NCI-H526 treated with DMSO at 0.1 percent for 48 hours (cell line): ENCODE measurements at places on chromosomes 5 and 9.

DNA sequence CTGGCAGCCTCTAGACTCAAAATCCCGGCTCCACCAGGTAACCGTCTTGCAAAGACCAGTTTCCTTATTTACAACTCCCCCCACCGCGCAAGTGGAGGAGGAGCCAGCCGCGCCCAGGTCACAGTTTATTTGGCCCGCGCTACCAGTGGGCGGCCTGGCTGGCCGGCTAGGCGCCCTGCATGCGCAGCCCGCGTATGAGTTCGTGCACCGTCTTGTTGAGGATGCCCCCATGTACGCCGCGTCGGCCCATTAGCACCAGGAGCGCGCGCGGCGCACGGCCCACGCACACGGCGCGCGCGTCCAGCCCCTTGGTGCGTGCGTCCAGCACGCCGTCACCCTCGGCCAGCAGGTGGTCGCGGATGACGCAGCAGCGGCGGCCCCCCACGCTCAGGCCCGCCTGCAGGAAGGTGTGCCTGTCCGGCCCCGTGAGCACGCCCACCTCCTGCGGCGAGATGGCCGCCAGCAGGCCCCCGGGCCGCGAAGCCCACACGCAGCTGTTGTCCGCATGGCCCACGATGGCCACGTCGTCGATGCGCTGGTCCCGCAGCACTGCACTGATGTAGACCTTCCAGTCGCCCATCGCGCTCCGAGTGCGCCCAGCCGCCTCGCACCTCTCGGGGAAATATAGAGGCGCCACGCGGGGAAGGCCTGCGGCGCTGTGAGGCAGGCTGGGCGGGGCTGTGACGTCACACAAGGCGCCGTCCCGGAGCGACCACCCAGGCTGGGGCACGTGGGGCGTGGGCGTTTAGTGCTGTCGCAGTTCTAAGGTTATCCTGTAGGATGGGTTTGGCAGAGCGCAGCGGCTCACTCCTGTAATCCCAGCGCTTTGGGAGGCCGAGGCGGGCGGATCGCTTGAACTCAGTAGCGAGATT is at the start of gene PFN3:
Gene PFN3, minus strand, starts transcription at position 665 of the 872 bp plus-strand sequence. Its CDS starts 85 bp downstream, at position 580.
- DNase-seq: no peak

GRCh38 chr9:26054600-26055520 is 376.6 kb upstream of the TUSC1 start:
- DNase-seq: no peak

GRCh38 chr5:160105686-160106360 is 13.4 kb downstream of the PWWP2A start:
- DNase-seq: no peak

GRCh38 chr5:55177078-55177477 is 4.1 kb upstream of the CDC20B start:
- no peak for DNase-seq

DNA sequence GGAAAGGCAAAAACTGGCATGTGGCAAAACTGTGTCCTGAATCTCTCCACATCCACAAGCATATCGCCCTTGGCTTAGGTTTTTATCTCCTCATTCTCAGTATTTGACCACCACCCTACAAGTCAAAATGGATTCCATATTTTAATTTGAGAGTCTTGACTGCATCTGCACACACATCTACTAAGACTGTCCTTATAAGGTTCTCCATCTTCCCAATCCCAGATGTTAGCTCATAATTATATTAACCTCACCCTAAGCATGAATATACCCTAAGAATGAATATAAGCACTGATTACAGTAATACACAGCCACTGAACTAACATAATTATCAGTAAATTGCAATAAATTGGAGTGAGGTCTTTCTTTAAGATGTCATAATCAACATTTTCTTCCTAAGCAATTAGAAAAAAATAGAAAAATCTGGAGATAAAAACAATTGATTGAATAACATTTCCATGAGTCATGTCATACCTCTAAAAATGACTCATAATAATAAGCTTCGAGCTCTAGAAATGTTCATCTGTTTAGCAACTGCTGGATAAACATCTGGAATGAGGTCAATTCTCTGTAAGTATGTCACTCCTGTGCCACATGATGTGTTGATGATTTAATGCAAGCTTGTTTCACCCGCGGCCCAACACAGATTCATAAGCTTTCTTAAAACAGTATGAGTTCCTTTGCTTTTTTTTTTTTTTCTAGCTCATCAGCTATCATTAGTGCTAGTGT is 39.9 kb upstream of the PAM start:
- no peak for DNase-seq

DNA sequence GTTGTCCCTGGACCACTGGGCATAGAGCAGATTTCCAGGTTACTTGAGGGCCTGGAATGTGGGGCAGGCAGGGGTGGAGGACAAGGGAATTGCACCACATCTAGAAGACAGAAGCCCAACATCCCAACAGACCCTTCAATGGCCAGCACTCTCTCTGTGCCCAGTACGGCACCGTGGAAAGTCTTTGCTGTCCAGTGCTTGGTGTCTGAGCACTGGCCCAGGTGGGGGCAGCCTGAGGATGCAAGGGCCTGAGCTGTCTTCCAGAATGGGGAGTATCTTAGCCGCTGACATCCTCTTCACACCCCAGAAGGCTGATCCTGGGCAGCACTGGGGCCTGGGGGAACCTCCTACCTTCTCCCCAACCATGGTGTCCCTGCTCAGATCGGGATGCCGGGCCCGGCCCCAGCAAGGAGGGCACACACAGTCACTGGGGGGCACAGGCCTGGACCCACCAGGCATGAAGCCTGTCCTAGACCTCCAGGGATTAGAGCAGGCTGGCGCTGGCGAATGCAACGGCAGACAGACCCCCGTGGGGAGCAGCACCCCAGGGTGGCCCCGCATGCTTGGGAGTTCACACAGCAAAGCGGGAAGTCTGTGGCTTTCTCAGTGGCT is 40.6 kb upstream of the OLFM1 start:
- DNase-seq: no peak

GRCh38 chr9:124258607-124259157 is 933 bp downstream of the NEK6 start:
- DNase-seq: no peak

DNA sequence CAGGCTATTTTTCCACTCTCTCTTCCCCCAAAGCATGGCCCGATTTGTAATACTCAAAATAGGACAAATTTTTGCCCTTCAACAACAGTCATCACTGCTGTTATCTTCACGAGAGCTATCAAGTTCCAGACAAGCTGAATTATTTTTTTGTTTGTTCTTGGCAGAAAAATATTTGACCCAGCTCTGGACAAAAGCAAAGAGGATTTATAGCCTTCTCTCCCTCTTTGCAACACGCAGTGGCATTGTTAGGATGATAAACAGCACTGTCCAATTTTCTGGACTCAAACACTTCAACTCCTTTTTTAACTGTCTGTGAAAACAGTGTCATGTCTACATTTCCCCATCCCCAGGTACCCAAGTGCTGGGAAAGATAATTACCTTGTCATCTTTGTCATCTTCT is 160.3 kb downstream of the SLF1 start:
- DNase-seq: no peak

- no peak for DNase-seq
These were observed 494 bp upstream of the CXXC5 start for GRCh38 chr5:139647506-139648204.

GRCh38 chr5:176775409-176775808 is 35.0 kb upstream of the UNC5A start:
- no peak for DNase-seq

GRCh38 chr5:171867786-171868185 is 82.2 kb downstream of the SMIM23 start:
- no peak for DNase-seq

GRCh38 chr9:134670042-134670525 is 28.5 kb downstream of the COL5A1 start:
- DNase-seq: no peak

- DNase-seq: no peak
These were observed 41.3 kb upstream of the TESK1 start for GRCh38 chr9:35563791-35564197.

DNA sequence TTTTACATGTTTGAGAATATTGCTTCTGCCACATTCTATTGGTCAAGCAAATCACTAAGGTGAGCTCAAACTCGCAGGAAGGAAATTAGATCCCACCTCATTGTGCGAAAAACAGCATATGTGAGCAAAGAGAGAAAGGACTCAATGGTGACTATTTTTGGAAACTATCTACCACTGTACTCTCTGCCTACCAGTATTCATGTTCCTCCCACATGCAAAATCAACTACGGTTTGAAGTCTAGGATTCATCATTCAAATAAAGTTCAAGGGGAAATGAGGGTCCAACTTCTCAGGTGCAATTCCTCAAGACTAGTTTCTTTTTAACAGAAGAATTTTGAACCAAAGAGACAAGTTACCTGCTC is 60.6 kb downstream of the FAM174A start:
- DNase-seq: no peak

GRCh38 chr5:22505891-22506290 is 347.3 kb downstream of the CDH12 start:
- DNase-seq: no peak

DNA sequence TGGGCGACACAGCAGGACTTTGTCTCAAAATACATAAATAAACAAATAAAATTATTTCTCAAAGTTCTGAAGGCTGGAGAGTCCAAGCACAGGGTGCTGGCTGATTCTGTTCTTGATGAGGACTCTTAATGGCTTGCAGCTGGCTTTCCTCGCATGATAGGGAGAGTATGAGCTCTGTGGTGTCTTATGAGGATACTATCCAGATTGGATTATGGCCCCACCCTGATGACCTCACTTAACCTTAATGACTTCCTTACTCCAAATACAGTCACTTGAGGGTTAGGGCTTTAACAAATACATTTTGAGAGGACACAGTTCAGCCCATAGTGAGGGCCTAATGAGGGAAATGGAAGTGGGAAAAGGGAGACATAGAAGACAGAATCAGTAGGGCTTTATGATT is 87.7 kb downstream of the FOCAD start:
- DNase-seq: no peak

- DNase-seq: no peak
These were observed 390.4 kb downstream of the TMEM38B start for GRCh38 chr9:106084702-106085101.

DNA sequence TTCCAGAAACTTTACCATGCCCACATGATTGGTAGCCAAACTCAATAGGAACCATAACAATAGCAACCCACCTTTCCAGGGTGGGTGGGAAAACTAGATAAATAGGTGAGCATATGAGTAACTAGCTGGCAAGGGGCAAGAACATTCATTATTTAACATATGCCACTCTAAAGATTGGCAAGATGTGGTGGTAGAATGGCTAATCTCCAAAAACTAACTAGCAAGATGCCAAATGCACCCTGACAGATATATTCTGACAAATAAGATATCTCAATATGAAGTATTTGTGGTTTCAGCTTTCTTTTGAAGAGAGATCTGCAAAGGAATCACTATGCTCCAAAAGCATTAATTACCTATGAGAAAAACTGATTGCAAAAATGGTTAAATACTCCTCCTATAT is 895.6 kb downstream of the TLE1 start:
- no peak for DNase-seq

DNA sequence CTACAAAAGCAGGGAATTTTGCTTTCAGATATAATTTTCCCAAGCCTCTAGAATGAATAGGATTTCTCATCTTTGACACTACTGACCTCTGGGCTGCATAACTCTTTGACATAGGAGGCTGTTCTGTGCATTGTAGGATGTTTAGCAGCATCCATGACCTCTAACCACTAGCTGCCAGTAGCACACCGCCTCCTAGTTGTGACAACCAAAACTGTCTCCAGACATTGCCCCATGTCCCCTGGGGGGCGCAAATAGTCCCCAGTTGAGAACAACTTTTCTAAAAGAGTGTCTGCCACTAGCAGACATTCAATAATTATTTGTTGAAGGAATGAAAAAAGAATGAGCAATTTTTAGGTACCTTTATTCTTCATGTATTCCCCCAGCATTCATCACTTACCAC is 51.8 kb downstream of the POU4F3 start:
- no peak for DNase-seq

- DNase-seq: no peak
These were observed 5.0 kb upstream of the AJM1 start for GRCh38 chr9:136837146-136837855.

GRCh38 chr5:149948993-149949392 is 4.4 kb upstream of the PDE6A start:
- DNase-seq: no peak

DNA sequence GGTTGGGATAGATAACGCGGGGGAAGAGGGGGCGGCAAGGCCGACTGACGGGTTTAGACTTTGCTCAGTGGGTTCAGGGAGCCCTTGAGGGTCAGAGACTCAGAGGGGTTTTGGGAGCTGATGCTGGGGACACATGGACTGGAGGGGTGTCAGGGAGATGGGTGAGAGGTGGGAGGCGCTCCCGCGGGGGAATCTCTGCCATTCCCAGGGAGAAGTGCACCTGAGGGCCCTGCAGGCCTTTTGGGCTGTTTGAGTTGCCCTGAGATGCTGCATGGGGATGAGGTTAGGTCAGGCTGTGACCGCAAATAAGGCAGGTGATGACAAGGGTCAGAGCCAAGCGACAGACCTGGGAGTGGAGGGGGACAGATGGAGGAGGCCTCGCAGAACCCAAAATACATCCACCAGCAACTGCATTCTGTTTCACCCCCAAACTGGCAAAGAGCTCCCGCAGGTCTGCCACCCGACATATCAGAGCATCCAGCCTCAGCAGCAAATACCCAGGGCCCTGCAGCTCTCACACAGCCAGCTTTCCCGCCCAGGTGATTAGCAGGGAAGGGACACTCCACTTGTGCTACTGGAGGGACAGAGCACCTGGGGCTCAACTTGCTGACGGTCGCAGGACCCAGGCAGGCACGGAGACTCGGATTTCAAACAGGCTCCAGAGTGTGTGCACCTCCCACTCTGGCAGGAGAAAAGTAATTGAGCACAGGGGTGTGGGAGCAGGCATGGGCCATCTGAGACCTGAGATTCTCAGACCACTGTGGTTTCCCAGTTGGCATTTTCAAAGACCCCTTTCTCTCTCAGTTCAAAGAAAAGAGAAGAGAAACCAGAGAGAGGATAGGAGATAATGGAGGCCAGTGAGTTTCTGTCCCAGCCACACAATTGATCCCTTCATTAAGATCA is 26.4 kb downstream of the TMOD1 start:
- DNase-seq: no peak

DNA sequence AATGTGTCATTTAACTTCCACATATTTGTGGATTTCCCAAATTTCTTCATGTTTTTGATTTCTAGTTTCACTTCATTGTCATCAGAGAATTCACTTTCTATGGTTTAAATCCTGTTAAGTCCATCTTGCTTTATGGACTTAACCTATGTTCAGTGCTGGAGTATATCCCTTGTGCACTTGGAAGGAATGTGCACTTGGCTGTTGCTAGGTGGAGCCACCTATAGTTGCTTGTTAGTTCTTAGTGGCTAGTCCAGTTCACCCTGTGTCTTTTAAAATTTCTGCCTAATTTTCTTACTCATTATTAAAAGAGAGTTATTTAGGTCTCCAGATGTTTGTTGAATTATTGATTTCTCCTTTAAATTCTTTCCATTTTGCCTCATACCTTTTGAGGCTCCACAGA is 1472.5 kb upstream of the CDH6 start:
- no peak for DNase-seq

- DNase-seq: no peak
These were observed 6.8 kb downstream of the TENT4A start for GRCh38 chr5:6719896-6720560.

GRCh38 chr5:14830210-14831005 is 41.2 kb downstream of the ANKH start:
- no peak for DNase-seq
